ENCODE measurements at places on chromosomes 1 and 21. TPM values are rescaled to one million over a fixed set of nuclear protein-coding genes. Genes with fewer than 3 reads are reported as not detected.

Gene CITED4
- 140 TPM for total RNA-seq

DNA sequence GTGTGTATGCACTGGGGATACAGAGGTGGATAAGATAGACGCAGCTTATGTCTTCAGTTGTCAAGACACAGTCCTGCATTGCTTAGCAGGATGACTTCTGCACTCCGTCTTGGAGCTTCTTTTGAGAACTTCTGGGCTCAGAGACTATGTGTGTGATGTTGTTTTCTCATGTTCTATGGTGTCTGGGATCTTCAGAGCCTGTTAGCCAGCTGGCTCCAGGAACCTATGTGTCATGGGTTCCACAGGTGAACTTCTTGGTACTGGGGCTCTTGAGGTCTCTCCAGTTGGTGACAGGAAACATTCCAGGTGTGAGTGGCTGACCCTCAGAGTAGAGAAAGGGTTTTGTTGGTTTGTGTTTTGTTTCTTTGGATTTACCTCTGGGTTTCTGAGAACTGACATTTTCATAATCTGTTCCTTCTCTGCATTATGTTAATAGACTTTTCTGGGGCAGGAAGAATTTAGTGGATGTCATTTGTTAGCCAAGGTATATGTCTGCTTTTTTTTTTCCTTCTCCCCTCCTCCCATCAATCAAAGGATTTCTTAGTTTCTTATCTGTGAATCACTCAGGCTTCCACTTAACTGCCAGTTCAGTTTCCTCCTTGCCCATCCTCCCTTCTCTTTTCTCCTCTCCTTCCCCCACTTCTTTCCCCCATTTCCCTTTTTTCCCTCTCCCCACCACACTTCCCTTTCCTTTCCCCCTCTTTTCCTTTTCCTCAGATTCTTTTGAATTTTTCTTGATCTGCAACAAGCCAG, 18.1 kb downstream of the FGGY start:
- DNase-seq = no peak

- DNase-seq = no peak
Measured at GRCh38 chr21:16169102-16169511, 439.3 kb downstream of the USP25 start.

Gene GREM2
- total RNA-seq = not detected

DNA sequence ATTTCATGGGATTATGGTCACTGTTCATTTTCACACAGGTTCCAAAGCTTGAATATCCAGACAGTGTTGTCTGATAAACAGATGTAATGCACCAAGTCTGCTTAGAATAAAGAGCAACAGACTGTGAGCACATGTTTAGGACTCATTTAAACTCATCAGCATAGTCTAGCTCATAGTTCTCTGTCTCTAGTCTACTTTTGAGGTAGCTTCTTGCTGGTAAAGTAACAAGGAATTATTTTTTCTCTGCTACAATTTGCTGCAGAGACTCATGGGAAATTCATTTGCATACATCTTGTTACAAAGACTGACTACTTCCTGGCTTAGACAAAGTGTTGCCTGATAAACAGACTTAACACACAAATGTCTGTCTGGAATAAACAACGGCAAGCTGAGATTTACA, 187.2 kb downstream of the NFIA start:
- DNase-seq = no peak

- no peak for DNase-seq
Measured at GRCh38 chr1:227185291-227185690, 133.0 kb downstream of the CDC42BPA start.

DNA sequence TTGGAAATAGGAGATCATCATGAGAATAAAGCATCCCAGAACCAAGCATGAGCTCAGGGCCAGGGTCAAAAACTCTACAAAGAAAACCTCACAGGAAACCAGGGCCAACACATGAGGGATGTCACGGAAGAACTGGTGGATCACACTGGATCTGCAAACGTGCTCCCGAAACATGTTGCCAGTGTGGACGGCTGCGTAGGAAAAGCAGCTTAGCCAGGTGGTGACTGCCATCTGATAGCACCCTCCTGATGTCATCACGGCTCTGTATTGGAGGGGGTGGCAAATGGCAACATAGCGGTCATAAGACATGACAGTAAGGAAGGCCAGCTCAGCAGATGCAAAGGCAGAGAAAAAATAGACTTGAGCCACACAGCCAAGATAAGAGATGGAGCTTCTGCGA, 20.9 kb downstream of the OR14I1 start:
- no peak for DNase-seq

Gene TENT5C
- 0.35 TPM for total RNA-seq

Gene C1orf141
- not detected for total RNA-seq

GRCh38 chr21:34223376-34223775, 140.4 kb upstream of the KCNE2 start:
- DNase-seq = no peak

GRCh38 chr1:51444096-51444495, 75.0 kb downstream of the EPS15 start:
- no peak for DNase-seq

Gene SELP
- total RNA-seq = not detected

Gene RSPH1
- 0.50 TPM for total RNA-seq

- DNase-seq = no peak
Measured at GRCh38 chr1:114338191-114338890, 172.7 kb downstream of the TRIM33 start.

DNA sequence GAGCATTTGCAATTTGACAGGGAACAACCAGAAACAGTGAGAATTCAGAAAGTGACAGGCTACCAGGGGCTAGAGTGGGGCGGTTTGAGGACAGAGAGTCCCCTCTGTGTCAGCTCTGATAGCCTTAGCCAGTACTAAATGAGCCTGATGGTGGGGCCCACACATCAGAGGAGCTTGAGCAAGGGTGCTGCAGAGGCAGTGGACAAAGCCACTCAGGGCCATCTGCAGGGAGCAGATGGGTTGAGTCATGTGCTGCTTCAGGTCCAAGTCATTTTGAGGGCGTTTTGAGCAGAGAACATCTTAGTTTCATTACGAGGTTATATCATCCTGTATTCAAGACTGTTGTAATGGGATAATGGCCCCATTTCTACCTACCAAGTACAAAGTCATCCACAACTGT, 7.7 kb downstream of the LRRC52 start:
- DNase-seq = no peak

DNA sequence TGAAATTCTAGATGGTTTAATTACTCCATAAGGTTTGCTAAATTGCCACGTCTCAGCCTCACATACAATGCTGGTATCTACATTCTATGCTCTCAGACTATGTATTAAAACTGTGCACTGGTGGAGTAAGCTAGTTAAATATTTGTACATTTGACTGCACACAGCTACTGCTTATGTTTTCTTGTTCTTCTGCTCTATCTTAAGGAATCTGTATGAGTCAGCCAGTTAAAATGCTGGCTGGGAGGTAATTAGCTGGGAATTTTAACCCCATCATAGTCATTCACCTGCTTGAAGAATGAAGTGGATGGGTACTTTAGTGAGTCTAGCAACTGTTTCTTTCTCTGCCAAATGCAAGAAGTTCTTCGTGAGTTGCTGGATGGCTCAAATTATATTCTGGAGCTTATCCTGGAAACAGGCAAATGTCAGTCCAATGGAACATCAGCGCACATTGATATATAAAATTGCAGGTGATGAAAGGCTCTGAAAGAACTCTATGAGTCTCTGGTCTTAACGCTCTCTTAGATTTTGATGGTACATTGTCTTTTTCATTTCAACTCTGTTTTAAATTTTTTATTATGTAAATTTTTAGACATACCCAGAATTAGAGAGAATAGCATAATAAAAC, 83.4 kb downstream of the BACH1 start:
- peak; percentile 65 for DNase-seq

DNA sequence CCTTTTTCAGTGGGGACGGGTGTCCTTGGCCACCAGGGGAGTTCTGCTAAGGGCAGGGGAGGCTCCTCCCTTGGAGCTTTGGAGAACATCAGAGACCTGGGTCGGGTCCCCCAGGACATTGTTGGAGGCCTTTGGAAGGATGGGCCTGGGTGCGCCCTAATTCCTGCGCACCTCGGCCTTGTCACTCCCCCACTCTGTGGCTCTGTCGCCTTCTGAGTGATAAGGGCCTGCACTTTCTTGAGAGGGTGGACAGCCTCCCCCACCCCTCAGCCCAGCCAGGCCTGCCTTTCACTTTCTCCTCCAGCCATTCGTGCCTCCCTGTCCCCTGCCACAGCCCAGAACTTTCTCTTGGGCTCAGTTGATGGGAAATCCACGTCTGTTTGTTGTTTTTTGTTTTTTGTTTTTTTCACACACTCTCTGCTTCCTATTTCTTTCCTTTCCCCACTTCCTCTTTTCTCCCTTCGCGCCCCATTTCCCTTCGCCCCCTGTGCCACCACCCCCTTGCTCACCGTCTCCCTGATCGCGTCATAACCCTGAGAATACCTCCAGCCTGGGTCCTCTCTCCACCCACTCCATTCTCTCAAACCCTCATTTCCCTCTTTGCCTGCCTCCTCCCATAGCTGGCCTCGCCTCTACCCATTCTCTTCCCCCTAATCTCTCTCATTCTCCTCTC, 85.6 kb downstream of the PAX7 start:
- DNase-seq = no peak

DNA sequence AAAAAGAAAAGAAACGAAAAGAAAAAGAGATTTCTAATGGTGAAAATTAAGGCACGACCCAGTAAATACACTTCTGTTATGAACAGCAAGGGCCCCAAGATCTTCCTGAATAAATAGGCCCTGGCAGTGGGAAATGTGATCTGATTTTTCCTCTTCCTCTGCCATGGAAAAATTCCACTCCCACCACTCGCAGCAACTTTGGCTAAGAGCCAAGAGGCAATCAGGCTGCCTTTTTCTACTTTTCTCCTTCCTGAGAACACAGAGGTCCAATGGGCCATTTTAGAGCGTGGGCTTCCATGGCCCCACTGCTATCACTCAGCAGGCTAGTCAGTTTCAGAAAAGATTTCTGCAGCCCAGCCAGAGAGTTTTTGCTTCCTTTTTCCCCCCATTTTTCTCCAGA, 33.7 kb upstream of the AK4 start:
- no peak for DNase-seq

Gene RNF207
- 19.2 TPM for total RNA-seq

Gene IL24
- not detected for total RNA-seq

- no peak for DNase-seq
Measured at GRCh38 chr1:78052685-78053405, 7.1 kb downstream of the GIPC2 start.

DNA sequence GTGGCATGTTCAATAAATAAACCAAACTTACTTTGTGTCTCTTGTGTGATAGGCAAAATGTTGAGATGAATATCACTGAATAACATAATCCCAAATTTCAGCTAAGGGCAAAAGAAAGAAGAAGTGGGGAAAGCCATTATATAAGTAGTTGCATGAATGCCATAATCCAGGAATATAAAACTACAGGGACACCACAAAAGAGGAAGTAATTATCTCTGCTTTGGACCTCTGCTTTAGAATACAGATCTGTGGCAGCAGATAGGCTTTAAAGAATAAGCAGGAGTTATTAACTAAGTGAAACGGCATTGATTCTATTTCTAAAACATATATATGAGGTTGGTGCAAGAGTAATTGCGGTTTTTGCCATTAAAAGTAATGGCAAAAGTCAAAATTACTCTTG, 288.5 kb upstream of the SNX7 start:
- DNase-seq = no peak

Gene TNNI3K
- not detected for total RNA-seq

Gene TGFBR3
- total RNA-seq = 0.67 TPM

DNA sequence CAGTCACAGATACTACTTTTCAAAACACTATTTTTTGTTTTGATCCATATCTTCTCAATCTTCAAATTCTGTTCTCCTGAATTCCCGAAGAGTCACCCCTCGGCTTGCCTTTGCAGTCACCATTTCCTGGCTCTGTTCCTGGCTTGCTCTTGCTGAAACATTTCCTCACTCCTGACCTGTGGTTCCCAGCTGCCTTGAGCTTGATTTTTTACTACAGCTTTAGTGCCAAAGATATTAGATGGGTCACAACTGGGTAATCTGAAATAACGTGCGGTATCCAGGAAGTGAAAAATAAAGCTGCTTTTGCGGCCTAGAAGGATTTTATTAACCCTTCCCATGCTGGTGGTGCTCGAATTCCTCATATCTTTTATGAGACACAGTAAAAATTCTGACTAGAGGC, 318.8 kb downstream of the PCP4 start:
- no peak for DNase-seq

GRCh38 chr1:15354580-15354965, 55.1 kb upstream of the EFHD2 start:
- peak; percentile 43 for DNase-seq

DNA sequence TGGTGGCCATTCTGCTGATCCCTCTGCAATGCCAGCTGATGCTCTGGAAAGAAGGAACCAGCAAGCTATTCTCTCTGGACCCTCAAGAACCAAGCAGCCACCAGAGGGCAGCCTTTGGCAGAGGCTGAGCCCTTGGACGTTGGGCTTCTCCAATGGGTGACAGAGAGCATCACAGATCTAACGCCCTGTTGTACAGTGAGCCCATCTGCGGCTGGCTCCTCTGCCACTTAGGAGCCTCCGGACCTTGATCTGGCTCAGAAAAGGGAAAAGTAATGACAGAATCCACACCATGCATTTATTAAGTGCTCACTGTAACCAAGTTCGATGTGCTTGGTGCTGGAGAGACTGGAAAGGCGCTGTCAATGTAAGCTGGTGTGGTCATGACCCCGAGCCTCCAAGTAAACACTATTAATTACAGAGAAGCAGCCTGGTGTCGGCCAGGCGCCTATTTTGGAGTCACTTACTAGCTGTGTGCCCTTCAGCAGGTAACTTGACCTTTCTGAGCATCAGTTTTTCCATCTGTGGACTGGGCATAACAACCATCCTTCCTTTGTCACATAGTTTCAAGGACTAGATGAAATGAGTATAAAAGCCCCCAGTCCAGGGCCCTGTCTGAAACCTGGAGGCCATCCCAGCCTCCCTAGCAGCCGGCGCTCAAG, 34.9 kb downstream of the ECE1 start:
- peak; percentile 72 for DNase-seq

Gene C1orf116
- 129 TPM for total RNA-seq
